ENCODE measurements at places on chromosomes 12 and 14. TPM values are rescaled to one million over a fixed set of nuclear protein-coding genes. Genes with fewer than 3 reads are reported as not detected.

SERPINA9 gene
- total RNA-seq = not detected

- ATAC-seq = no peak
Observed at GRCh38 chr12:103336940-103337339, 158.8 kb downstream of the C12orf42 start.

DNA sequence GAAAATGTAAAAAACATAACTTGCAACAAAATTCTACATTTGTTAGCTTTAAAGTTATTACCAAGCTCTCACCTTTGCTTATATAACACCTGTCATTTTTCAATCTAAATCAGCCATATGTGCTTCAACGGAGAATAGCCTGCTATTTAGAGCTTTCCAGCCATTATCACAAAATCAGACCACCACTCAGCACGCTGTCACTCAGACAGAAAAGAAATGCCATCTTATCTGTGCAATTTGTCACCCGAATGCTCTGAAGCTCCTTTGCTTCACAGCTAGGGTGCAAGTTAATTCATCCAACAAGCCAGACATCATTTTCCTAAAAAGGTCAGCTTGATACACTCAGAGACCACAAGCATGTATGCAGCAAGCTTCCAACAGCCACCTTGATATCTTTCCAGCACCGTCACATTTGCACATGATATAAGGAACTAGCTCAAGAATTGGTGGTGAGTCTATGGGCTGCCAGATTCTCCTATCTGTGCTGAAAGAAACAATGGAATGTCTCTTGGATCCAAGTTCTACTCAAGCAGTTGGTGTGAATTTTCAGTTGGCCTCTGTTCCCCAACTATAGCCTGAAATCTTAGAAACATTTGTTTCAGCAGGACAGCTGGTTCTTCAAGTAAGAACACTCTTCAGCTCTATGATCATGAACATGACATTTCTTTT, 20.0 kb upstream of the IFNG-AS1 start:
- ATAC-seq = no peak

SMIM41 gene
- 12.8 TPM for total RNA-seq

GRCh38 chr12:57548488-57548887, 1.4 kb upstream of the KIF5A start:
- ATAC-seq = no peak

TAS2R8 gene
- not detected for total RNA-seq

DNA sequence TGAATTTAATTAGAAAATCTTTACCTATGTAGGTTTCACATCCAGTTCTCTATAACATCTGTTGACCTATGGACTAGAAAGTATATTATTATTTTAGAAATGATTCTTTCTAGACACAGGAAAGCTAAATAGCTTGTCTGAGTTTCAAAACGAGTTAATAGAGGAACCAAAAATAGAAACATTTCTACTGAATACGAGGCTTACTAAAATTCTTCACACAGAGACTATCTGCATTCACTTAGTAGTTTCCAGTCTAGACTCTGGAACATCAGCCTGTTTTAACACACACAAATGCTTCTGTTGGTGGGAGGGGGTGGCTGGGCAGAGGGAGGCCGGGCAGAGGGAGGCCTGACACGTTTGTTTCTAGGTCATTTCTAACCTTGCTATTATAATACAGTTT, 29.7 kb downstream of the RGS6 start:
- no peak for ATAC-seq

SERPINA3 gene
- 200 TPM for total RNA-seq

ASB2 gene
- total RNA-seq = 118 TPM

DEPDC4 gene
- total RNA-seq = not detected

KRT3 gene
- not detected for total RNA-seq

GRCh38 chr14:95834496-95834895, 42.1 kb upstream of the TUNAR start:
- no peak for ATAC-seq

NEUROD4 gene
- total RNA-seq = not detected

DNA sequence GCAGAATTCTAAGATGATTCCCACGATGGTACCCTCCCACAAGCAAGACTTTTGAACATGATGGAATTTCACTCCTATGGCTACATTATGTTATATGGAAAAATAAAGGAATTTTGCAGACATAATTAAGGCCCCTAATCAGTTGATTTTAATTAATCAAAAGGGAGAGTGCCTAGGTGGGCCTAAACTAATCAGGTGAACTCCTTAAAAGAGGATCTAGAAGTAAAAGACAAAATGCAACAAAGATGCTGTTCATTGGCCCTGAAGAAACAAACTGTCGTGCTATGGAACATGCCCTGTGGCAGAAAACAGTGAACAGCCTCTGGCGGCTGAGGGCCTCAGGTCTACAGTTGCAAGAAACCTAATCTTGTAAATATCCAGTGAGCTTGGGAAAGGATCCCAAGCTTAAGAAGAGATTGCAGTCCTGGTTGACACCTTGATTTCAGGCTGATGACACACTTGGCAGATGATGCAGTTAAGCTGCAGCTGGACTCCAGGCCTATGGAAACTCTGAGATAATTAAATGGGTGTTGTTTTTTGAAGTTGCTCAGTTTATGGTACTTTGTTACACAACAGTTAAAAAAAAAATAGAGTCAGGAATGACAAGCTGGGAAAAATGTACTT, 13.8 kb downstream of the TMCC3 start:
- no peak for ATAC-seq

PRIMA1 gene
- total RNA-seq = 14.8 TPM

RNFT2 gene
- total RNA-seq = not detected

DNA sequence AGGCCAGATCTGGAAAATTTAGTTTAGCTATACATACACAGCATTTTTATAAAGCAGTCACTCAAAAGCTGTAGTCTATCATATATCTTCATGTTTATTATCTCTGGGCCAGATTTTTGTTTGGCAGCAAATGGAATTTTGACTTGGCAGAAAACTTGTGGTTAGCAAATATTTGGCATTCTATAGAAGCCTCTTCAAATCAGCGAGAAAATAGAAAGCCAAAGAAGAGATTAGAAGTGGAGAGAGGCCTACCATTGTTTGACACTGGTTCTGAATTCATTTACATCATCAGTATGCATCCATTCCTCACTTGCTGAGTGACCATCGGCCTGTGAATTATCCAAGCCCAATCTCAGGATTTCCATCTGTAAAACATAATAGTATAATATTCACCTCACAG, 1077.6 kb downstream of the GALC start:
- ATAC-seq = no peak

GRCh38 chr14:96231526-96232130, 24.4 kb upstream of the BDKRB1 start:
- no peak for ATAC-seq

STAC3 gene
- total RNA-seq = not detected

GRCh38 chr14:79165471-79166090, 995.4 kb downstream of the NRXN3 start:
- ATAC-seq = no peak

GRCh38 chr14:76752744-76753143, 8.5 kb upstream of the VASH1 start:
- no peak for ATAC-seq

DNA sequence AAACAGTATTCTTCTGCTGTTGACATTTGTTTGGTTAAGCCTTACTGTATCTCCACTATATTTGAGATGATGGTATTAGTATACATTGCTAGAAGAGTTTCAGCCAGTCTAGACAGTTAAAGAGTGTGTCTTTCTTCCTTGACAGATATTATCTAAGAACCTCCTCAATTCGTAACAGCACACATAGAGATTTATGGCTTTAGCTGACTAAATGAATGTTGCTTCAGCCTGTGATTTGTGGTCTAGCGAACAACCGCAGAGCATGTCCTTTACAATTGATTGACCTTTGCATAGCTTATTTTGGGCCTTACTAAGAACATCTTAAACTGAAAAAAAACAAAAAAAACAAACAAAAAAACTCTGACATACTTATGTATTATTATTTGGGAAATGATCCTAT, 122.2 kb downstream of the DAAM1 start:
- no peak for ATAC-seq

- ATAC-seq = no peak
Observed at GRCh38 chr12:95300286-95300685, 82.7 kb downstream of the VEZT start.

Measured in gastroesophageal sphincter (tissue), 4 donors.